Activated T-helper 17 cell treated with anti-CD3 and anti-CD28 coated beads, Interleukin-2, amount 50 U/mL, for 72 hours (primary cell): ENCODE measurements at places on chromosomes 13 and 19.

DNA sequence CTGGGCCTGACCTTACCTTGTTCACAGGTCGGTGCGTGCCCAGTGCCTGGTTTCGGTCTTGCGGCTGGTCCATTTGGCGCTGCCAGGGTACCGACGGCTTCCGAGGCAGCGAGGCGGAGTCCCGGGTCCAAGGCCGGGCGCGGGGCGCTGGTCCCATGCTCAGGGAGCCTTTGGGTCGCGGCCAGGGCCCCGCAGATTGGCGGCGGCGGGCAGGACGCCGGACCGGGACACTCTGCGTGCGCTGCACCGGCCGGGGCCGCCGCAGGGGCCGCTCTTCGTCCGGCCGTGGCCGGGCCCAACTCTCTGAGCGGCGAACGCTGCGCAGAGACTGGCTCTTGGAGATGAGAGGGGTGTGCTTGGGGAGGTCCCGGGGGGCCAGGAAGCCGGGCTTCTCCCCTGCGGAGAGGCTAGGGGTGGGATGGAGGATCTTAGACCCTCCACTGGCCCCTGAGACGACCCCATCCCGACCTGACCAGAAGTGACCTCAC, 3.4 kb upstream of the WIZ start:
- no peak for ATAC-seq

DNA sequence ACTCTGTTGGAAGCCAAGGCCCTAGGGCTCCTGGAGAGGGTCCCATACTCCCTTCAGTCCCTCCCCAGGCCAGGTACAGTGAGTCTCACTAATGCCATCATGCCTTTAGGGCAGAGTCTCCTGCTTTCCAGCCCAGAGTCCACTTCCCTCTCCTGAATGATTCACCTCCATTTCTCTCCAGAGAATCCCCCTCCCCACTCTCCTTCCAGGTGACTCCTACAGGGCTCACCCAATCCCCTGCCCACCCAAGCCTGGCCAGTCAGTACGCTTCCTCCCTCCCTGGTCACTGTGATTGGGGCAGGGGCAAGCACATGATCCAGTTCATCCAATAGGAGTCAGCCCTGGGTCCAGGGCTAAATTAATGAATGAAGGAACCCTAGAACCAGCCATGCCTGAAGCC, 35.0 kb upstream of the PNMA8B start:
- ATAC-seq: peak; percentile 65

GRCh38 chr19:45468159-45468651, 409 bp downstream of the FOSB start:
- ATAC-seq: no peak

DNA sequence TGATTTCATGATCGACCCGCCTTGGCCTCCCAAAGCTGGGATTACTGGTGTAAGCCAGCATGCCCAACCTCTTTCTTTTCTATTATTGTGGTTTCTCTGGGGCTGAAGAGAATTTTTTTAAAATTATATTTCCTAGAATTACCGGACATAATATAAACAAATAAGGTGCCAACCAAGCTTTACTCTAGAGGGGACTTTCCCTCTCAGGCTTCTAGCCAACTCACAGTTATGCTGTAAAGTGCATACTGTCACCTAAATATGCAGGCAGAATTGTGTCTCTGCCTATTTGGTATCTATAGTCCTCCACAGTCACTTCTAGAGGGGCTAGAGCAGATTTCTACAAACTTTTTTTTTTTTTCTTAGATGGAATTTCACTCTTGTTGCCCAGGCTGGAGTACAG, 41.6 kb upstream of the ZNF681 start:
- peak; percentile 56 for ATAC-seq

- no peak for ATAC-seq
These were observed 481.7 kb upstream of the SLC10A2 start for GRCh38 chr13:103547914-103548313.

- ATAC-seq: no peak
These were observed 49.1 kb downstream of the CEBPG start for GRCh38 chr19:33422369-33423180.

DNA sequence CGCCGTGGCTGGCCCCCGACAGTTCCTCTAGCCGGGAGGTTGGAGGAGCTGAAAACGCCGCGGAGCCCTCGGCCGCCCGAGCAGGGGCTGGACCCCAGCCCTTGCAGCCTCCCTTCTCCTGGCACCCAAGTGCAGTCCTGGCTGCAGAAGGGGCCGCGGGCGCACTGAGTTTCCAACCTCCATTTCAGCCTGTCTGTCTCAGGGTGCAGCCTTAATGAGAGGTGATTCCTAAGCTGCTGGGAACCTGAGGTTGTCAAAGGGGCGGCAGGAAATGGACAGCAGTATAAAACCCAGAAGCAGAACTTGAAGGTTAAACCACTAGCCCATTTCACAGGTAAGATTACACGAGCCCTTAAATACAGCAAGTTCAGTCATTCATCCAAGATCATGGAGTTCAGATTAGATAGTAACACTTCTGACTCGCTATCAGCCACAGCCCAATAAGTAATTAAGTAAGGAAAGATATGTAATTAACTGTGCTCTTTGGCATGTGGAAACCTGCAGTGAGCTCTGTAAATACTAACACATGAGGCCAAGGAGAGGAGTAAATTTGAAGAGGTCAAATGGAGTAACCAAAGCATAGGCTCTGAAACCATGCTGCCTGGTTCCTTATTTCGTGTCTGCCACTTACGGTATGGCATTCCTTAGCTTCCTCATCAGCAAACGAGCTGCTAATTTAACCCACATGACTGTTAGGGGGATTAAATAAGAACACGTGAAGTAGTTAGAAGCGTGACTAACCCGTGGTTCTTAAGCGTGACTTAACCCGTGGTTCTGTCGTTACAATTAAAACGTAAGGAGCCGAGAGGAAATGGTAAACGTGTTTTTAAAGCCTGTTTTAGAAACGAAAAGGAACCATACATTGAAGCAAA, 686 bp downstream of the SETDB2 start:
- peak; percentile 11 for ATAC-seq

GRCh38 chr19:34676697-34677385, at the start of gene SCGB2B2:
Gene SCGB2B2 (minus strand): TSS chr19:34677159. CDS start chr19:34594563, 82,596 bp downstream.
- ATAC-seq: peak; percentile 59

- ATAC-seq: no peak
These were observed 3.5 kb downstream of the COPE start for GRCh38 chr19:18915639-18916038.

- ATAC-seq: no peak
These were observed 201.3 kb downstream of the SLITRK6 start for GRCh38 chr13:85597790-85598500.

- no peak for ATAC-seq
These were observed 260.0 kb downstream of the NDFIP2 start for GRCh38 chr13:79740991-79741390.

- no peak for ATAC-seq
These were observed 13.5 kb downstream of the KCTD12 start for GRCh38 chr13:76872675-76873074.

DNA sequence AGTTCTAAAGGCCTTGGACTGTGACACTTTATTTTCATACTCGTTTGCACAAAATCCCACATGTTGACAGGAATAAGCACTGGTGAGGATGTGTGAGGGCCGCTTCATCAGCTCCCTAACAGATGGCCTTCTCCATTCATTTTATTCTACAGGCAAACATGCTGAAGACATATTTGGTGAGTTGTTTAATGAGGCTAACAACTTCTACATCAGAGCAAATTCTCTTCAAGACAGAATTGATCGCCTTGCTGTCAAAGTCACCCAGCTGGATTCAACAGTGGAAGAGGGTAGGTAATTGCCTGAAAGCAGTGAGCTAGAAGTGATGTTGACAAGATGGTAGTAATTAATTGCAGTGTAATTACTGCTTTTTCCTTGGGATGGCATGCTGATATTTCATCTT, 95.7 kb downstream of the GPR12 start:
- no peak for ATAC-seq

GRCh38 chr19:5329141-5329540, 11.5 kb downstream of the PTPRS start:
- no peak for ATAC-seq

GRCh38 chr13:113904411-113904810, 40.5 kb upstream of the GAS6 start:
- ATAC-seq: peak; percentile 74

DNA sequence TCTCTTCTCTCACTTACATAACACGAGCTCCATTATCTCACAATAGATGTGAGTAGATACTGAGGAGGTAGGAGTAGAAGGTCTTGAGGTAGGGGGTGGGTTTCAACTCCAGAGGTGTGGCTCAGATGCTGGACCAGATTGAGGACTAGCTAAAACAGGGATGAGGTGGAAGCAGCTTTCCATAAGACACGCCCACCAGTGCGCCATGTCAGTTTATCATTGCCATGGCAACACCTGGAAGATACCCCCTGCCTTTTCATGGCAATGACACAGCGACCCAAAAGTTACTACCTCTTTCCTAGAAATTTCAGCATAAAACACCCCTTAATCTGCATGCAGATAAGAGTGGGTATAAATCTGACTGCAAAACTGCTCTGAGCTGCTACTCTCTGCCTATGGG, 44.1 kb downstream of the KCTD15 start:
- ATAC-seq: no peak

- no peak for ATAC-seq
These were observed 107.8 kb upstream of the TNFSF11 start for GRCh38 chr13:42466123-42466522.

DNA sequence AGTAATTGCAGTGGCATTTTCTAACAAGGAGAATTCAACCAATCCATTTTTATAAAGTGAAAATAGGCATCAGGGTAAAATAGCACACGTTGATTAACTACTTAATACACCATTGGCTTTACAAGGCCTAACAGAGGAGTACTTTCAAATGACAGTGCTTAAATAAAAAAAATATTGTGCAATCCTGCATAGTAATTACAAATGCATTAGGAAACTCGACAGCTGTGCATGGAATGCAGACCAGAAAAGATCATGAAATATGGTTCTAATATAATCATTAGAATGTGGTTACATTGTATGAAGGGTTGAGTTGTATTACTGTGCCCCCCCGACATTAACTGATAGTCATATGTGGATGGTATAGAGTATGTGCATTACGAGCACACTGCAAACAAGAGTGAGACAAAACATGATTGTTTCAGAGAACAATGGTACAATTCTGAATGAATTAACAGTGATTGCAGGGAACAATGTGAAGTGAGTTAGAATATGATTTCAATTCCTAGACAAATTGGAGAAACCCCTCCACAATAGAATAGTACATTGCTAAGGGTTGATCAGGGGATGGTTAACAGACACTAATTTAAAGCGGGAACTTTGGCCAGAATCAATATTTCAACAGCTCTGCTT, 270.6 kb downstream of the GPC5 start:
- ATAC-seq: no peak

GRCh38 chr13:46633416-46633815, 80.4 kb downstream of the LRCH1 start:
- ATAC-seq: no peak

DNA sequence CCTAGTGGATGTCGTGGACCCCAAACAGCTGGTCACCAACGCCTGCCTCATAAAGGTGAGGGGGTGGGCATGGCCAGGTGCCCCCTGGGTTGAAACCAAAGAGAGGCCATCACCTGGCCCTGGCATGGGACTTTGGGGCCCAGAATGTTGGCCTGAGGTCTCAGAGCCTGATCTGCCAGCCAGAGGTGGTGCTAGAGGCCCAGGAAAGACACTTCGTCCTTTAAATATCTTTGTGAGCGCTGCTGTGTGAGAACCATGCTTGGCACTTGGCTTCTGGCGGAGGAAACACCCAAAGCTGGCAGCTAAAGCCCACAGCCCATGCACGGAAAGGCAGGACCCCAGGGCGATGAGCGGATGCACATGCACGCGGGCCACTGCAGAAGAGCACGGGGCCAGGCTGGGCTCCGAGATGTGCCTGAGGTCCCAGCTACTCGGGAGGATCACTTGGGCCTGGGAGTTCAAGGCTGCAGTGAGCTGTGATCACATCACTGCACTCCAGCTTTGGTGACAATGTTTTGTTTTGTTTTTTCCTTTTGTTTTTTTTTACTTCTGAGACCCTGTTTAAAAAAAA, 4.3 kb upstream of the ADM5 start:
- ATAC-seq: no peak

DNA sequence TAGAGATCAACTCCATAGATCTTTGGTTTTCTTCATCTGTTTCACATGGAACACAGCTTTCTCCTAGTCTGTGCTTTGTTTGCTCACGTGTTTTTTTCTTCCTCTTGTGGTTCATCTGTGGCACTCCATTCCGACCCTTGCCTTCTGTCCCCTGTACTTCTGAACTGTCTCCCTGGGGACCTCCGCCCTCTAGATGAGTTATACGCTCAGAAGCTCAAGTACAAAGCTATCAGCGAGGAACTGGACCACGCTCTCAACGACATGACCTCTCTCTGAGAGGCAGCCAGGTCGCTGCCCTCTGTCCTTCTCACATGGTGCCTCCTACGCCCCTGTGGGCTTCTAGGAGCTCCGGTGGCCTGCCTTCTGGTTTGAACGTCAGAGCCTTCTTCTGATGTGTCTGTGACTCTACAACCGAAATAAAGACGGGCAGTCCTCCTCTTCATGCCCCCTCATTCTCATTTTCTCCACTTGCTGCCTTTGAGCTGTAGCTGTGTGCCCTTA, 16.6 kb upstream of the RAB8A start:
- ATAC-seq: peak; percentile 85

- no peak for ATAC-seq
These were observed 420.1 kb downstream of the TBC1D4 start for GRCh38 chr13:75061909-75062308.

- no peak for ATAC-seq
These were observed 82.2 kb downstream of the HS6ST3 start for GRCh38 chr13:96172066-96172465.

GRCh38 chr13:30841154-30841553, 64.9 kb upstream of the MEDAG start:
- ATAC-seq: no peak

GRCh38 chr13:48600374-48601364, 53.1 kb upstream of the CYSLTR2 start:
- ATAC-seq: peak; percentile 23

GRCh38 chr19:13868663-13869062, 8.3 kb upstream of the NANOS3 start:
- no peak for ATAC-seq

DNA sequence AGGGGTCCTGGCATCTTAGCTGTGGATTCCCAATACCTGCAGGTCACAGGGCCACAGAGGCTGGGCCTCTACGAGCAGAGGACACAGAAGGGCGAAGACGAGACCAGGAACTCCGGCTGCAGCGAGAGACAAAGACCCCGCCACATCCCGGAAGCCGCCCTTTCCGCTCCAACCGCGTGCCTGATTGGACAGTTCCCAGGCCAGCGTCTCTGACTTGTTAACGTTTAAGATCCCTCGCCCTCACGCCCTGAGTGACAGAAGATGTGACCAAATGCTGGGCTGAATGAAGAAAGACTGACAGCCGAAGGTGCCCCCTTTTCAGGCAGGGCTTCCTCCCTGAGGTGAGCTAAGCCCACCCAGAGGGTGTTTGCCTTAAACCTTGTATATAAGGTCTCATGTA, at the start of gene ZNF98:
Gene ZNF98 (minus strand): TSS at position 136 of the 400 bp plus-strand sequence. CDS start 122 bp downstream, at position 14.
- ATAC-seq: no peak

GRCh38 chr19:3151563-3152418, 16.0 kb downstream of the GNA15 start:
- no peak for ATAC-seq
